ENCODE measurements at places on chromosomes 16 and 17. TPM values are rescaled to one million over a fixed set of nuclear protein-coding genes. Genes with fewer than 3 reads are reported as not detected.

- DNase-seq, result no peak
These were observed 64.5 kb downstream of the SHISA6 start for GRCh38 chr17:11305524-11305923.

DNA sequence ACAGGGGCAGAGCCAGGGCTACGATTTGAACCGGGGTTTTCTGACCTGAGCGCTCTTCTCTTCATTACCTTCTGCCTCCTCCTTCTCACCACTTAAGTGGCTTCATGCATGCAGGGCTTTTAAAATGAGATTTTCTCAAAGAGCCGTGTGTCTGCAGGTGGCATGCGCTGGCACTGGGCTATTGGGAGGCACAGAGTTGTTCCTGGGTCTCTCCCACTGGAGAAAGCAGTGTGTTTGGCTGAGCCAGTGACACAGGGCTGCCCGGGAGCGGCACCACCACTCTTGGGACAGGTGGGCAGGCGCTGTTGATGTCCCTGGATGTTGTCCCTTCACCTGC is 218.8 kb upstream of the CHMP6 start:
- no peak for DNase-seq

DNA sequence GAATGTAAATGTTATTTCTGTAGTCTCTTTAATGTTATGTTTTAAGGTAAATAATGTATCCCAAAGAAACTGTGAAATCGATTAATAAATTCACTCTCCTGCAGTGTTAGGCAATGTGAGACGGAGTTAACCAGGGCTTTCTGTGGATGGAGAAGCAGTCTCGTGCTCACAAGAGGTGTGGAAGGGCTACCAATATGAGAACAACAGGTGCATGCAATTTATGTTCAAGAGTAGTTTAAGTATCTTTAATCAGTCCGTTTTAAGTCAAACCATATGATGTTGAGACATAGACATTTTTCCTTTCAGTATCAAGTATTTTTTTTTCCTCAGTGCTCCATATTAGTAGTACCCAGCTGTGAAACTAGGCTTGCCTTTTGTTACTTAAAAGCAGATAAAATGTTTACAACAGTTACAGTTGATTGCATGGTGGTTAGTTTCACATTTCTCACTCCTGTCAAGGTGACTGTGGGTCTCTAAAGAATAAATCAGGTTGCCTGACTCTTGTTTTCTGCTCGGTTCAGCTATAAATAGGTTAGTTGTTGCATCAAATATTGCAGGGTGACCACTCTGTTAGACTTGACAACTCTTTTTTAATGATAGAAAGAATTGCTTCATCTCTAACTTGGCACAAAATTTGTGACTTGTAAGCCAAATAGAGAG is 54.4 kb downstream of the COX10 start:
- DNase-seq, result no peak

GRCh38 chr17:48619826-48620449 is 4.8 kb upstream of the HOXB8 start:
- no peak for DNase-seq

DNA sequence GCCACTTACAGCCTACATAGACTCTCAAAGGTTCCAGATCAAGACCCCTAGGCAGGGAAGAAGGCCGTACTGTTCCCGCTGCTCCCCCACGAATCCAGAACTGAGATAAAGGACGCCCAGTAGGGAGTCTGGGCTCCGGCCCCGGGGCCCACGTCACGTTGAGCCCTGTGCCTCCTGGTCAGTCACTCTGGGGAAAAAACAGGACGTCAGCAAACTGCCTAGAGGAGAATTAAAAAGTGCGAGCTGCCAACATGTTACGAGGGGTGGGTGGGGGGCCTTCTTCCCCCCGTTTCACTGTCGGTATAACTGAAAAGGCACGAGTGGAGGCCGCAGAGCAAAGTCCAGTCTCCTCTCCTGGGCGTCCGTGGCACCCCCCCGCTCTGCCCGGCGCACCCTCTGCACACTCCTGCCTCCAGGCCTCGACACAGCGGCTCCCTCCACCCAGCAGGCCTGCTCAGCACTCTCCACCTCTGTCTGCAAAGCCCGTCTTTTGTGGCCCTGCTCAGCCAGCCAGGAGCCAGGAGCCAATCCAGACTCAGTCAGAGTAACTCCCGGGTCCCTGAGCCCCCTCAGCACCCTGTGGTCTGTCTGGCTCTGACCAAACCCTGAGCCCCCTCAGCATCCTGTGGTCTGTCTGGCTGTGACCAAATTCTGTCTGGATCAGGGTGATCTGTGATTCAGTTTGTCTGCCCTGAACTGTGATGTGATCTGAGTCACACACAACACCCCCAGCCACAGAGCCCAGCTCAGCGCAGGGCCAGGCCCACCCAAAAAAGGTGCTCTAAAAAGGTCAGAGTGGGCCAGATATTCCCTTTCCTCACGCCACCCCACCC is 6.2 kb downstream of the ITGAE start:
- DNase-seq, result no peak

DNA sequence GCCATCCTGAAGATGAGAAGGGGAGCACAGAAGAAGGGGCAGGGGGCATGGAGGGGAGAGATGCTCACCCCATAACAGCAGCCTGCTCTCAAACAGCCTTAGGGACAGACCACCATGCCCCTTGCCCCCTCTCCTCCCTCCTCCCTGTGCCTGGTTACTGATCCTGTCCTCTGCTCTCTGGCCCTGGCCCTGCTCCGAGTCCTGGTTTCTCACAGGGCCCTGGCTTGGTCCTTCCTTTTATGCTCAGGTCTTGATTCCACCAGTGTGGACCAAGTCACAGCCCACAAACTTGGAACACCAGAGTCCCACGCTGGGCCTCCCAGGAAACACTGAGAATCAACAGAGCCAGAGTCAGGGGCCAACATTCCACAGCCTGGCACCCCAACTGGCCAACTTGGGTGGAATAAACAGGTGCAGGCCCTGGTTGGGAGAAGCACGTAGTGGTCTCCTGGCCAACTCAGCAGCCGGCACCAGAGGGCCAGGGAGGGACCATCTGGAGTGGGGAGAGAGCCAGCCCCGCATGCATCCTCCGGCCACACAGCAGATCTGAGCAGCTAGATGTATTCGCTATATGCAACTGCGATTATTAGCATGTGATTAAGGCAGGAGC is 44.9 kb upstream of the CDC42EP4 start:
- DNase-seq, result no peak

Gene SLC12A3
- not detected for polyA plus RNA-seq

Gene FOXN1
- polyA plus RNA-seq, result not detected

Gene HID1
- 3.8 TPM for polyA plus RNA-seq
